ENCODE measurements at places on chromosomes 3 and 15. TPM values are rescaled to one million over a fixed set of nuclear protein-coding genes. Genes with fewer than 3 reads are reported as not detected.

Gene TEX9
- 2.0 TPM for total RNA-seq

Gene DAZL
- total RNA-seq, result not detected

GRCh38 chr3:77324105-77324504, 284.2 kb downstream of the ROBO2 start:
- no peak for DNase-seq

DNA sequence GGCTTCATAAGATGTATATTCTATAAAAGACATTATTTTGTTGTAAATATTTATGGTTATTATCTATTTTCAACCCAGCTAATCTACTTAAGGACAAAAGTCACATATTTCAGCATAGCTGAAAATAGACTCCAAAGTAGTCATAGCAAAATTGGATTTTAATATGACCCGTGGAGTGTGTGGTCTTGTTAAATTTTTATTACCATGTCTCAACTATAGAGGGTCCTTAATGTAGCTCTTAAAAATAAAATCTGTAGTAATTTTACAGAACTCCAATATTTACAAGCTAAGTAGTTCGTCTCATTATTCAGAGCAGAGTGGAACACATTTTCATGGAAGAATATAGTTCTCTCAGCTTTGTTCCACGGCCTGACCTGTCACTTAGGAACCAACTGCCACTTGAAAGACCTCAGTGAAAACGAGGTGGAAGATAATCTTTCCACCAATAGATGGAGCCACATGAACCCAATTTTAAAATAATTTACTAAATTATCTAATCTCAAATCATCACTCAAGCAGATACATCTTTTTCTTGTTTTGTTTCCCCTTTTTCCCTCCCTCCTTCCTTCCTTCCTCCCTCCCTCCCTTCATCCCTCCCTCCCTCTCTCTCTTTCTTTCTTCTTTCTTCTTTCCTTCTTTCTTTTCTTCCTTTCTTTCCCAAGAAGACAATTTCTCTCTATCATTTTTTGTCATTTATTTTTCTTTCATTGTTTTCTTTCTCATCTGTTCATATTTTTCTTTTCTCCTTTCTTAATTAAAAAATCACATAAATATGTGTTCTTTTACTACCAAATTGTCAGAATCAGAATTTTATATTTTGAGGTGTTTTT, 97.2 kb downstream of the CLDN1 start:
- DNase-seq, result no peak

Gene GMPPB
- total RNA-seq, result 19.5 TPM

Gene CNTN4
- 2.8 TPM for total RNA-seq

DNA sequence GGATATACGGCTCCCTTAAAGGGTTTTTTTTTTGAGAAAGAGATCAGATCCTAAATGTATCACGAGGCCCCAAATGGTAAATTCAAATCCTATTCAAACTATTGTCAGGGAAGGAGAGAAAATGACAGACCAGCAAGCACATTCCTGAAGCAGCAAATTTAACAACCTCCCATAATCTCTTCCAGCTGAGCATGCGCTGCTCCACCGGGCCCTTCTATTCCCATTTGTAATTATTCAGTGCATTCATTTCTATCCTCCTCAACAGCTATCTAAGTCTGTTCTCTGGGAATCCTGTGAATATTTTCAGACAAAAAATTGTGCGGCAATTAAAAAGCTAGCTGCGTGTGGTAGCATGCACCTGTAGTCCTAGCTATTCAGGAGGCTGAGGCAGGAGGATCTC, 43.2 kb downstream of the MAGI1 start:
- no peak for DNase-seq

GRCh38 chr15:33693166-33693800, 275.0 kb upstream of the CHRM5 start:
- no peak for DNase-seq

Gene TIMP4
- 4.3 TPM for total RNA-seq

DNA sequence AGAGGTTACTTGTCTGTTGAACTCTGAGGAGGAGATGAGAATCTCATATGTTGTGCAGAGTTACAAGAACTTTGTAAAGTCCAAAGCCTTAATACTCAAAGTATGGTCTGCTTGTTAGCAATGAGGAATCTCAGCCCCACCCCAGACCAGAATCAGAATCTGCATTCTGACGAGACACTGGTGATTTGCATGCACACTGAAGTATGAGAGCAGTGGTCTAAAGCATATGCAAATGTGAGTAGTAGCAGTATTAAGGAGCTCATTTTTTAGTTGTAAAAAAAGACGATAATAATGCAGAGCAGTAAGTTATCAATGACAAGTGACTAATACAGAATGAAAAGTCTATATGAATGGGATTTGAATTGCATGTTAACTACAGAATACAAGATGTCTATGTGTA, 327.7 kb downstream of the RYR3 start:
- no peak for DNase-seq

- peak; percentile 69 for DNase-seq
Measured at GRCh38 chr3:194312743-194313281, 38.3 kb downstream of the CPN2 start.

GRCh38 chr15:70091726-70092463, 5.8 kb downstream of the TLE3 start:
- peak; percentile 27 for DNase-seq

- DNase-seq, result no peak
Measured at GRCh38 chr3:124927574-124928045, 6.9 kb downstream of the MUC13 start.

DNA sequence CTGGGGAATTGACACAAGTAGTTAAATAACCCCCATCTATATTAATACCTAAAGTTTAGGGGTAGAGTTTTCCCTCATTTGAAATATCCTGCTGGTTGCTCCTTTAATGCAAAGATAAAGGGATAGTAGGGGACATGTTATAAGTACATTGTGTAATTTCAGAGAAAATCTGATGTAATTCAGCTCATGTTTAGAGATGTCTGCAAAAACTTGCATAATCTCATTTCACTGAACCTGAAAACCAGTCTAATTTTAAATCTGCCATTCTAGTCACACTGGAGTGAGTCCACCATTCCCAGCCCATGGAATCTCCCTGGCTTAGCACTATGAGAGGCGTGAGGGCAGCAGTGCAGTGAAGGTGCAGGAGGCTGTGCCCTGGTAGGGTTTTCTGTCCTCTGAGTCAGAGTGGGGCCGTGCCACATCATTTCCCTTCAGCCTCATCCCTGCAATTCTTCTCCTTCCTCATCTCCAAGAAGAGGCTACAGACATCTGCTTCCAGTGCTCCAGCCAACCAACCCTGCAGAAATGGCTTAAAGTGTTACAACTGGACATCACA, 246.3 kb upstream of the UMPS start:
- DNase-seq, result no peak

Gene COL6A5
- total RNA-seq, result not detected

DNA sequence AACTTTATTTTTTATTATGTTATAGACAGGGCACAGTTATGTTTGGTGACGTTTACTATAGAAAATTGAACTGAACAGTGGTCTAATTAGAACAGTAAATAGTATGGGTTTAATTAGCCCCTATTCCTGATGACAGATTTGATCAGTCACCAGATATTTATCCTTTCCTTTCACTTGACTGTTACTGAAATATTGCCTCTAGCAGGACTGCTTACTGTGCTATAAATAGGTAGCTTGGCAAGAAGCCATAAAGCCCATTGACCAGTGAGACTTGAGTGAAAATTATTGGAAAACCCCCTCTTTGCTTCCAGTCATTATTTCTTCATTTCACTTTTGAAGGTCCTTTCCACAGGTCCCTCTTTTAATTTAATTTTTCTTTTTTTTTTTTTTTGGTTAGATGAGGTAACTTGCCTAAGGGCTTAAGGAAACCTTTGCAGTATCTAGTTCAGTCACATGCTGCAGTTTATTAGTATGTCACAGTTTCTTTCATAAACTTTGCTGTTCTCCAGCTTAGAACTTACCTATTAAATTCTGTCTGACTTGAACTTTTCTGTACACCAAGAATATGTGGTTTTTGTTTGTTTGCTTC, 115.6 kb downstream of the ADAMTSL3 start:
- no peak for DNase-seq

DNA sequence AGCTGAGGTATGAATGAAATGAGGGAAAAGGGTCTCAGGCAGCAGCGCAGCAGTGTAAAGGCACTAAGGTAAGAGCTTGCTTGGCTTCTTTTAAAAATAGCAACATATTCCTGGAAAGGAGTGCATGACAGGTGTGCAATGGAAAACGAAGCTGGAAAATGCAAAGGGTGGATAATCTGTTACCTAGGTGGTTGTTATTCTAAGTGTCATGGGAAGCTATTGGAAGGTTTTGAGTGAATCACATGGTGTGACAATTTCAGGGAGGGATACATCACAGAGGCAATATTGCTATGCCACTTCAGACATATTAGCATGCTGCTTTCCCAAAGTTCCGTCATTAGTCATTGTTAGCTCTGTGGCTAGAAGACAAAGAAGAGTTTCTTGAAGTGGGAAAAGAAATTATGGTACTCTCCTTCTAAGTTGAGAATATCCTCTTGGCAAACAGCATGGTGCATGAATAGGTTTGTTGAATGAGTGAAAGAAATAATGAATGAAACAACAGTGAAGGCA, 28.7 kb upstream of the TMEM45A start:
- no peak for DNase-seq

Gene SEMA3F
- total RNA-seq, result 10.0 TPM

- no peak for DNase-seq
Measured at GRCh38 chr3:53518495-53518981, 24.1 kb downstream of the CACNA1D start.

- DNase-seq, result no peak
Measured at GRCh38 chr15:61049028-61049427, 180.1 kb downstream of the RORA start.

Gene ATP13A5
- total RNA-seq, result not detected

GRCh38 chr3:10219737-10220136, 28.5 kb upstream of the TATDN2 start:
- no peak for DNase-seq

- no peak for DNase-seq
Measured at GRCh38 chr15:78225783-78226541, 8.4 kb downstream of the ACSBG1 start.

Gene NMB
- 2.6 TPM for total RNA-seq

- DNase-seq, result peak; percentile 77
Measured at GRCh38 chr15:92808598-92809063, 91.5 kb upstream of the CHD2 start.

- no peak for DNase-seq
Measured at GRCh38 chr3:72977060-72977808, 19.4 kb upstream of the PPP4R2 start.

DNA sequence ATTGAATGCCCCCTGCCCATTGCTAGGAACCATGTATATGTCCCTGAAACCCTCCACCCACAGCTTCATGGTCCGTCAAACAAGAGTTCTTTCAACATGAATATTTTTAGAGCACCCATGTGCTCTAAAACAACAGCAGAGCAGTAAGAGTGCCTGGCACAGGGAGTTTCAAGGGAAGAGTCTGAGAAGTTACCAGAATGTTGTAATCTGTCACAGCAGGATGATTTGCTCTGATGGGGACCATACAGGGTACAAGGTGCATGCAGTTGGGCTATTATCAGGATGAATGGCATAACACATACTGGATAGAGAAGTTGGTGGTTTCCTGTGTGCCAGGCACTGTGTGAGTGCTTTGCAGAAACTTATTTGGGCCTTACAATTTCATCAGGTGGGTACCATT, 27.8 kb upstream of the FLNB start:
- DNase-seq, result no peak

Gene CCR4
- total RNA-seq, result not detected

Gene GOLGA8S
- total RNA-seq, result 1.1 TPM

Gene RTP3
- not detected for total RNA-seq

Gene DTX3L
- total RNA-seq, result 14.3 TPM

DNA sequence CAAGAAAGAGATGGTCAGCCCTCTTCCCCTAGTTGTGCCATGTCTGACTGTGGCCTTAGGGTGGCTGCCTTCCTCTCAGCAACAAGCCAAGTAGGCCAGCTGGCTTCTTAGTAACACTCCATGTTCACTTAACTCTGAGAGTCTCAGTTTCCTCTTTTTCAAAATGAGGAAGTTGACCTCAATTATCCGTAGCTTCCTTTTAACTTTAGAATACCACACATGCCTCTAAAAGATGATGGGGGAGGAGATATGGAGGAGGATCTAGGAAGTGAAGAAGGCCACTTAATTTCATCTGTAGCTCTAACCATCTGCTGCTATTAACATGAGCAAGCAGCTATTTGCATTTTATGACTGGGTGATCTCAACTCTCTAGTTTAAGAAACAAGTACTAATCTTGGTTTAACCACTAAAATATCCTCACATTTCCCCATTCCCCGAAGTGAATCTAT, 32.9 kb downstream of the CD200R1L start:
- DNase-seq, result no peak

- DNase-seq, result no peak
Measured at GRCh38 chr15:63826528-63826927, 7.2 kb downstream of the HERC1 start.

Gene GRAMD1C
- total RNA-seq, result 0.70 TPM

GRCh38 chr3:32495609-32496008, 7.0 kb downstream of the CMTM6 start:
- no peak for DNase-seq

- no peak for DNase-seq
Measured at GRCh38 chr3:54056521-54056920, 65.8 kb upstream of the CACNA2D3 start.

GRCh38 chr15:73822998-73823397, 50.4 kb upstream of the TBC1D21 start:
- no peak for DNase-seq

- DNase-seq, result no peak
Measured at GRCh38 chr3:107227091-107227490, 150.1 kb upstream of the CCDC54 start.

Gene SPSB4
- total RNA-seq, result 4.9 TPM

DNA sequence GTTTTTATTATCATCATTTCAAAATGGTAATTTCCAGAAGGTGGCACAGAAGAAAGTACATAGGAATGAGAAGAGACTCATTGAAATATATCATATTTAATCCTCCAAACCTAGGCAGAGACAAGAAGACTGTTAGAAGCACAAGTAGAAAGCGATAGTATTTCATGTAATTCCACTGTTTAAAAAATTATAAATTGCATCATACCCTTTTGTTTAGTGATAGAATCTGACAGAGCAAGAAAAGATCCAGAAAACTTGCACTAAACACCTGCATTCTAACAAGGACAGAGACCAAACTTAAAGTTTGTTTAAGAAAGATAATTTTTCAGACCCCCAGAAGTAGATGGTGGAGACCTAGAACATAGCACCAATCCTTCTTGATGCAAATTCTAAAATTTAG, 56.9 kb upstream of the CD96 start:
- no peak for DNase-seq

GRCh38 chr3:18114894-18115293, 310.2 kb downstream of the SATB1 start:
- DNase-seq, result no peak

Gene FMN1
- 2.2 TPM for total RNA-seq

DNA sequence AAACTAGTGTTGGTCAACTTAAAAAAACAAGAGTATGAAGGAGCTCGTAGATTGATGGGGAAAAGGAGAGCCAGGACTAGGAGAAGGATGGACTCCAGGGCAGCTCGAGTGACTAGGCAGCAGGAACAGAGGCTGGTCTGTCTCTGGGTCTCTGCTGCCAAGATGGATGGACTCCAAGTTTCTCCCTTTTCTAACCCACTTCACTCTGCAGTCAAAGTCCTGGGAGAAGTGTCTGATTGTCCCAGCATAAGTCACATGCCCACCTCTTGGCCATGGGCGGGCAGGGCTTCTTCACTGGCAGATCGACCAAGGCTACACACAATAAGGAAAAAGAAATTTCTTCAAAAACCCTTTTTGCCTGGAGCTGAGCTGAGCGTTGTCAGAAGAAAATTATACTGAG, 9.2 kb upstream of the EPB42 start:
- no peak for DNase-seq

Gene SYNPR
- total RNA-seq, result 0.46 TPM

Measured in cardiac septum (tissue), 1 donor.